HEK293T (cell line): ENCODE measurements at places on chromosomes 2 and 18.
A peak's percentile ranks its signal among the peaks of the same experiment; 100 is the strongest.

GRCh38 chr2:16404551-16405300 lies 260.9 kb downstream of the CYRIA start:
- no peak for DNase-seq

- DNase-seq, result no peak
Measured at GRCh38 chr2:47664817-47665216, 118.1 kb upstream of the MSH6 start.

DNA sequence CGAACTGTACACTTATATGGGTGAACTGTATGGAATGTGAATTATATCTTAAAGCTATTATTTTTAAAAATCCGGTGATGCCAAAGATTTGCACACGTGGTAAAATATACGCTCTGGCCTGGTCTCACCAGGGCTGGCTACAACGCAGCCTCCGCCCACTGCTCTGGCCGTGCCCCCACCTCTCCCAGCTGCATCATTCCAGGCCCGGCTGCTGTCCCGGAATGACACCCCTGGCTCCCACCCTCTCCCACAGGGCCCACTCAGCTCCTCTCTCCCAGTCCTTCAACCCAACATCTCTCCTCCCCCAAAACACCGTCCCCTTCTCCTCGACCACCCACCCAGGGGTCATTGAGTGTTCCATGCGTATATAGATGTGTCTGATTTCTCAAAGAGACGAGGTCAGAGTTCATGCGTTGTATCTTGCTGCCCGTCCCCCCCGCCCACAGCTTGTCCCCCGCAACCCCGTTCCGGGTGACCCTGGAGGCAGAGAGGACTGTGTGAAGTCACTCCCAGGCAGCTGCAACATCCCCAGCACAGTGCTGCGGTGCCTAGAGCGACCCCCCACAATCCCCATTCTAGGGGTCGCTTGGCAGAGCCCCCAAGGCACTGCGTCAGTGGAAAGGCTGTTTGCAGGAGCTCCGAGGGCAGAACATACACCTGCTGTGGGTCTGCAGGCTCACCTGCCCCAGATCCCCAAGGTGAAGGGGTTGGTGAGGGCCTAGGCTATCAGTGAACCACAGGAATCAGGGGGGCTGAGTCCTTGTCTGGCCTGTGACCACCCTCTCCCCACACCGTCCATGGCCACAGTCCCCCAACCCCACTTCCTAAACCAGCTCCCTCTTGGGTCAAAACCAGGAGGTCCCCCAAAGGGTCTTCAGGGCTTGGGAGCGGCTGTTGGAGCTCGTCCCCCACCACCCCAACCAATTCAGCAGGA lies 13.3 kb downstream of the DNMT3A start:
- no peak for DNase-seq

DNA sequence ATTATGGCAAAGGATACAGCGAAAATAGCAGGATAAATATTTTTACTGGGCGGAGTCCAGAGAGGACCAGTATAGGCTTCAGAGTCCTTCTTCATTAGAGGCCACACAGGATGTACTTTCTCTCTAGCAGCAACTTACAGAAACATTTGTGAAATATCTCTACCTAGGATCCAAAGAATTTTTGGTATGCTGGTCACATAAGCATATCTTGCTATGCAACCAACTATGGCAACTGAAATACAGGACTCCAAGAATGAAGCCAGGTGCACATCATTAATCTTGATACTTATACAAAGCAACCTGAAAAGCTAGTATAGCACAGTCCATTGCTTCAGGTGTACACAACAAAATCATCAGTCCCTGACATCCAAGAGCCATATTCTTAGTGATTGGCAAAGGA lies 59.1 kb upstream of the NABP1 start:
- DNase-seq, result no peak

GRCh38 chr2:135005753-135006152 lies 41.5 kb downstream of the MAP3K19 start:
- DNase-seq, result no peak

- DNase-seq, result no peak
Measured at GRCh38 chr18:23151414-23152099, 16.3 kb downstream of the CABLES1 start.

GRCh38 chr2:14773696-14774095 lies 141.2 kb downstream of the LRATD1 start:
- DNase-seq, result no peak

DNA sequence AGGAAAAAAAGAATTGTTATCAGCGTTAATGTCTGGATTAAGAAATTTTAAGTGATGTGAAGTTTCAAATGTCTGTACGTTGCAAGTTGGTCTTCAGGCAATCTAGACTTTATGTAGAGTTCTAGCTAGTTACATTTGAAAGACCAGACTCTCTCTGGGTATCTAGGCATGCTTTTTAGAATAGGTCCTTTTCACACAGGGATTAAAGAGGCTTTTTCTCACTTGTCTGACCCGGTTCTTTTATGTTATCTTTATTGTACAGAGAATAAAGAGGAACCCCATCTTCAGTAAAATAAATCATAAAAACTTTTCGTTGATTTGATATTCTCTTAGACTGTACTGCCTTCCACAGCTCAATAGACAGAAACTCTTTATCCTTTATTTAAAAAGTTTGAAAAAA lies 8.5 kb upstream of the EML6 start:
- DNase-seq, result no peak

DNA sequence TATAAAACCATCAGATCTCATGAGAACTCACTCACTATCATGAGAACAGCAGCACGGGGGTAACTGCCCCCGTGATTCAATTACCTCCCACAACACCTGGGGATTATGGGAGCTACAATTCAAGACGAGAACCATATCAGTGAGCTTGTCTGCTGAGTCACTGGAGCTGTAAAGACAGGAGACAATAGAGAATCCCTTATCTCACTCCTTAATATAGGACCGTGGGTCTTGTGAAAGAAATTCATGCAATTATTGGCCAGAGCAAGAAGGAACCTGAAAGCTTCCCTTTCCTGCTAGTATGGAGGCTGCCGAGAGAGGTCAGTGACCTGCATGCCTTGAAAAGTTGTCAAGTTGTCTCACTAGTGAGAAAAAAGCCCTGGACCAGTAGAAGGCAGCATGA lies 9.5 kb upstream of the TNFAIP6 start:
- DNase-seq, result no peak

GRCh38 chr2:101960819-101961337 lies 30.9 kb upstream of the IL1R2 start:
- no peak for DNase-seq

DNA sequence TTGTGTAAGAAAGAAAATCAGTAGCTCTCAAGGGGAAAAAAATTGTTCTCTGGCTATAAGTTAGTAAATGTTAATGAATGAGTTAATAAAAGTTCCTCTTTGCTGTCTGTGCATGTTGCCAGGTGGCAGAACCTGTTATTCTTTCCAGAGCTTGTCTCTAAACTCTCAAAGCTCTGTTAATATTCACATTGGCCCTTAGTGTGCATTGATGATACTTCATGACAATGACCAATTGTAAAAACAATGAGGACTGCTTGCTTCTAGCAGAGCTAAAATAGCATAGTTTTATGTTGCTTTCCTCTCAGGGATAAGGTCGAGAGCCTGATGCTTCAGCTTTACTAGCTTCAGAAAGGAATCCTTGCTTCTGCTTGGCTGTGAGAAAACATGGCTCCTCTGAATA lies 91.5 kb downstream of the RAD51AP2 start:
- no peak for DNase-seq

- peak; percentile 20 for DNase-seq
Measured at GRCh38 chr2:229725716-229726574, 11.6 kb upstream of the DNER start.

GRCh38 chr2:45469314-45470099 lies 141.6 kb downstream of the SRBD1 start:
- no peak for DNase-seq

- DNase-seq, result no peak
Measured at GRCh38 chr2:58032764-58033080, 13.9 kb upstream of the VRK2 start.

- DNase-seq, result no peak
Measured at GRCh38 chr2:62334440-62335058, 138.6 kb downstream of the B3GNT2 start.

- DNase-seq, result no peak
Measured at GRCh38 chr2:60158262-60158661, 395.2 kb downstream of the BCL11A start.

- DNase-seq, result no peak
Measured at GRCh38 chr2:16166327-16166981, 226.1 kb downstream of the MYCN start.

GRCh38 chr2:112686348-112687217 lies 34.2 kb upstream of the NT5DC4 start:
- no peak for DNase-seq

DNA sequence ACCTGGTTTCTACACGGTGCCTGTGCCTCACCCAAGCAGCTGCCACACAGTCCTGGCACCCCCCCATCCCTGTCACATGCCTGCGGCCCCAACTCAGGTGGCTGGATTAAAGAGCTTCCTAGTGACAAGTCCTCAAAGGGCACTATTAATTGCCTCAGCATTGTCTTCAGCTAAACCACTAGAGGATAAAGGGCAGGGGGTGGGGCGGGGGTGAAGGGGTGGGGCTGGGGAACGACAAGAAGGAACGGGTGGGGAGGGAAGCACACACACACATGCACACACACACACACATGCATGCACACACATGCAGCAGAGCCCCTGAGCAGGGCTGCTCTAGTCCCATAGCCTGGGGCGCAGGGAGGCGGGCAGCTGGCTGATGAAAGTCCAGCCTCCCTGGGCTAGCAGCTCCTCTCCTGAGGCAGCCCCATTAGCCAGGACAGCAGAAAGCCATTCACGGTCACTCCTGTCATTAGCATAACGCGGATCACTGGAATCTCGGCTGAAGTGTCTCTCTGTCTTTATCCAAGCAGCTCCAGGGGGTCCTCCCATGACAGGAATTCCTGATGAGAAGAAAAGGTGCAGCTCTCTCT lies 7.4 kb upstream of the TEX261 start:
- peak; percentile 6 for DNase-seq

- no peak for DNase-seq
Measured at GRCh38 chr2:218245214-218245613, 15.6 kb upstream of the GPBAR1 start.

DNA sequence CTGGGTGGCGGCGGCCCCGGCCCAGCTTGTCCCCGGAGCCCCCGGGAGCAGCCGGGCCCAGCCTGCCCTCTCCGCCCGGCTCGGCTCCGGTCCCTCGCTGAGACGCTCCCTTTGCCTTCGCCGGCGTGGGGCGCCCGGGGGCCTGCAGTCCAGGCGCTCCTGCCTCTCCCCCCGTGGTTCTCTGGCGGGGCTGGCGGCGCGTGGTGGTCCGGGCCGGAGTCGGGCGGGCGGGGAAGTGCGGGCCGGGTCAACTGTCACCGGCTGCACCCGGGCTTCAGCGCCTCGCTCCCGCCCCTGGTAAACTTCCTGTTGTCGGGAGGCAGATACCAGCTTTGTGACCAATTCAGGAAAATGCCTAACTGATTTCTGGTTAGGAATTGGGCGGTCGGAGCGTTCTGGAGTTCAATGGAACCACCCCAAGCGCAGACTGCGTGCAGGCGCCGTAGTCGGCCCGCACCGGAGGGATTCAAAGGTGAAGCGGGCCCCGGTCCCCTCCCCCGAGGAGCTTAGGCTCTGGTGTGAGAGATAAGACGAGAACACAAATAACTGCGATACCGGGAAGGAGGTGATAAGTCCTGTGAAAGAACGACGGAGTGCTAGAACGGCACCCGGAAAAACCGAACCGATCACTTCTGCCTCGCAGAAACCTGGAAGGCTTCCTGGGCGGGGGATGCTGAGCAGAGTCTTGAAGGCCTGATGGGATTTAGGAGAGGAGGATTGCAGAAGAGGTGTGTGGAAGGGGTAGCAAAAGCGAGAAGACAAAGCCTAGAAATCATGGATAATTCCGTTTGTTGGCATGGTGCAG lies 891 bp downstream of the CAB39 start:
- peak; percentile 20 for DNase-seq

DNA sequence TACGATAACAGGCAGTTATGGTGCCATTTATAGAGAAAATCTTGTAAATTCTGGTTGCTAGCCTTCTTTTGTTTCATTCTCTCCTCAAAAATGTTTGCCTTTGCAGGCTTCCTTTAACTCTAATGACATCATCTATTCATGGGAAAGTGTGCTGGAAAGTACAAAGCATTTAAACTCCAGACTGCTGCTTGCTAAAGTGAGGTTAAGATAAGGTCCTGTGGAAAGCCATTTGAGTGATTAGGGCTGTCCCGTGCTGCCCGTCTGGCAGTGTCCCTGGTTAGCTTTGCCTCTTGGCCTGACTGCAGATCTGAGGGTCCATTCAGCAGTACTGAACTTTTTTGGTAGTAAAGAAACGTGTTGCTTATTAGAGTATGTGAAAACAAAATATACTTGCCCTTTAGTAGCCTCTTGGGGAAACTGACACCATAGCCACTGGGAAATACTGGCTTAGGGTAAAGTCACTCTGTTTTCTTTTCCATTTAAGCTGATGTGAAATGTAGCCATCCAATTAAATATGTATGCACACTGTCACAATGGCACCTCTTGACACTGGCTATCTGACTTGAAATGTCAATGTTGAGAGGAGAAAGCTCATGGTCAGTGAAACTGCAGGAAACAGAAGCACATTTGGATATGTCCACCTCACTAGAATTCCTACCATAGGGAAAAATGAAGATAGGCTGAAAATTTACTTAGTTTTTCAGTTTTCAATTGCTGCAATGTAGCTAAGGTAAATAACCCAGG lies 321.5 kb downstream of the SLC8A1 start:
- DNase-seq, result peak; percentile 36

- DNase-seq, result peak; percentile 48
Measured at GRCh38 chr18:23994361-23994902, 20.1 kb upstream of the TTC39C start.

DNA sequence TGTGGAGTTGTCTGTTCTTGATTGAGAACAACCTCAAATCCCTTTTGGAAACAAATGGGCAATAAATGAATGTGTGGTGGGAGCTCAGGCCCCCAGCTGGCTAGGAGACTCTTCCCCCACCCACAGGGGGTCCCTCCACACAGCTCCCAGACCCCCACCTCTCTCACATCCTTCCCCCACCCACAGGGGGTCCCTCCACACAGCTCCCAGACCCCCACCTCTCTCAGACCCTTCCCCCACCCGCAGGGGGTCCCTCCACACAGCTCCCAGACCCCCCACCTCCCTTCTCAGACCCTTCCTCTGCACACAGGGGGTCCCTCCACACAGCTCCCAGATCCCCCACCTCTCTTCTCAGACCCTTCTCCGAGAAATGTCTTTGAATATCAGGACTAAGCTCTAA lies 79.0 kb upstream of the CTDP1 start:
- DNase-seq, result no peak

DNA sequence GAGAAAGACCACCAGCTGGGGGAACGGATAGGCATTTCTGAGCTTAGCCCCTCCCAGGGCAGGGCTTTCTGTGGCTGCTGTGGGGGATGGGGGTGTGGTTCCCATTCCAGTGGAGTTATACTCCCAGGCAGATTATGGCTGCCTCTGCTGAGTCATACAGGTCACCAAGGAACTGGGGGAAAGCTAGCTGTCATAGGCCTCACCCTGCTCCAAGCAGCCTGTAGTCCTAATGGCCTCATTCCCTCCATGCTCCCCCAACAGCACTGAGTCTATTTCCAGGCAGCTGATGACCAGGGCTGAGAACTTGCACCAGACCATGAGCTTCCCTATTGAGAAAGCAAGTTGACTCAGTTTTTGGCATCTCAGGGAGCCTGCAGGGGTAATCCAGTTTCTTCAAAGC lies 87.1 kb downstream of the GPR39 start:
- no peak for DNase-seq

GRCh38 chr2:39874236-39874635 lies 95.2 kb upstream of the THUMPD2 start:
- no peak for DNase-seq

GRCh38 chr2:205892251-205892655 lies 193.7 kb downstream of the INO80D start:
- DNase-seq, result no peak
